Stomach (tissue), 19 donors: ENCODE measurements at places on chromosomes 6 and 20.

DNA sequence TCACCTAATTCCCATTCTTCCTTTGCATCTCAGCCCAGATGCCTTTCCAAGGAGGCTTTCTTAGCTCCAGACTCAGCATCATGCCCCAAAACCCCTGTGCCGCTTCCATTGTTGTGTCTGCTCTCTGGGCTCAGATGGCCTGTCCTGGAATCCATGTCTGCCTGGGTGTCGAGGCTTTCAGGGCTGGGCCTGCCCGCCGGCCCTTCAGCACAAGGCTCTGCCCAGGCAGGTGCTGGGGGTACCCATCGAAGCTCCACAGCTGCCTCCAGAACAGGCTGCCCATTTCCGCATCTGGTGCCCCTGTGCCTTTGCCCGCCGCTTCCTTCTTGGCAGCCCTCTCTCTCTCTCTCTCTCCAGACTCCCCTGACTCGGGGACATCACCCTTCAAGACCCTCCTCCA is 1.2 kb downstream of the CPXM1 start:
- peak overlapping the region; percentile 36 for H3K4me3 ChIP-seq
- no peak for DNase-seq
- peaks cover 25% of the 10 kb centered on the region for H3K4me1 ChIP-seq
- H3K27ac ChIP-seq, result no peak overlapping the region
- no peaks in the 10 kb centered on the region for H3K36me3 ChIP-seq

GRCh38 chr20:2576317-2576727 is 39.9 kb downstream of the TMC2 start:
- no peak overlapping the region for H3K4me3 ChIP-seq
- H3K4me1 ChIP-seq, result no peaks in the 10 kb centered on the region
- no peak overlapping the region for H3K27ac ChIP-seq
- peak; percentile 46 for DNase-seq
- no peaks in the 10 kb centered on the region for H3K36me3 ChIP-seq

DNA sequence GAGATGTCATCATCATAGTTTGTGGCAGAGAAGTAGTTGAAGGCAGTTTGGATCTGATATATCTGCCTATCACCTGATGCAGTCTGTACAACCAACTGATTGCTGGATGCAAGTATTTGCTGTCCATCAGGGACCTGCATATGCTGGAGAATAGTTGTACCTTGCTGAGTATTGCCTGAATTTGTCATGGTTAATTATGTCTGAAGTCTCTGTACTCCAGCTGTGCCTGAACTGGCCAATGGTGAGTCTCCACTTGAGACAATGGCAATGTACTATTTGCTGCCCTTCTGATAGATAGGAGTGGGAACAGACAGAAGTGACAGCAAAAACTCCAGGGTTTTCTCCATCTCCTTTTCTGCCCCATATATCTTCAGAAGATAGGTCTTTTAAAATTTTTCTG is 531.5 kb downstream of the EPHA7 start:
- H3K4me3 ChIP-seq, result no peak overlapping the region
- no peak overlapping the region for H3K27ac ChIP-seq
- no peak for DNase-seq
- H3K4me1 ChIP-seq, result no peaks in the 10 kb centered on the region
- H3K27me3 ChIP-seq, result no peaks in the 10 kb centered on the region
- H3K36me3 ChIP-seq, result no peaks in the 10 kb centered on the region

GRCh38 chr6:13412639-13413465 is 74.5 kb downstream of the GFOD1 start:
- no peaks in the 10 kb centered on the region for H3K27me3 ChIP-seq
- no peak overlapping the region for H3K4me3 ChIP-seq

GRCh38 chr20:8129211-8129976 is 2.7 kb upstream of the PLCB1 start:
- no peak for DNase-seq
- no peaks in the 10 kb centered on the region for H3K36me3 ChIP-seq
- H3K27ac ChIP-seq, result no peak overlapping the region
- H3K4me1 ChIP-seq, result peaks cover 27% of the 10 kb centered on the region
- no peaks in the 10 kb centered on the region for H3K27me3 ChIP-seq
